ENCODE measurements at places on chromosomes 3 and 15.

- no peak overlapping the region for H3K4me3 ChIP-seq
- no peak overlapping the region for H3K27ac ChIP-seq
- H3K27me3 ChIP-seq, result no peaks in the 10 kb centered on the region
- no peaks in the 10 kb centered on the region for H3K4me1 ChIP-seq
- DNase-seq, result no peak
These were observed 205.7 kb upstream of the ROBO1 start for GRCh38 chr3:79973482-79973881.

GRCh38 chr3:183554377-183554776, 1.1 kb downstream of the KLHL6 start:
- no peak overlapping the region for H3K4me3 ChIP-seq
- no peaks in the 10 kb centered on the region for H3K4me1 ChIP-seq
- no peak for DNase-seq
- H3K36me3 ChIP-seq, result no peaks in the 10 kb centered on the region
- no peak overlapping the region for H3K27ac ChIP-seq
- peaks cover 5% of the 10 kb centered on the region for H3K27me3 ChIP-seq

- H3K27me3 ChIP-seq, result no peaks in the 10 kb centered on the region
- H3K4me1 ChIP-seq, result no peaks in the 10 kb centered on the region
- DNase-seq, result no peak
- H3K27ac ChIP-seq, result no peak overlapping the region
These were observed 761.0 kb downstream of the ROBO2 start for GRCh38 chr3:77800893-77801292.

DNA sequence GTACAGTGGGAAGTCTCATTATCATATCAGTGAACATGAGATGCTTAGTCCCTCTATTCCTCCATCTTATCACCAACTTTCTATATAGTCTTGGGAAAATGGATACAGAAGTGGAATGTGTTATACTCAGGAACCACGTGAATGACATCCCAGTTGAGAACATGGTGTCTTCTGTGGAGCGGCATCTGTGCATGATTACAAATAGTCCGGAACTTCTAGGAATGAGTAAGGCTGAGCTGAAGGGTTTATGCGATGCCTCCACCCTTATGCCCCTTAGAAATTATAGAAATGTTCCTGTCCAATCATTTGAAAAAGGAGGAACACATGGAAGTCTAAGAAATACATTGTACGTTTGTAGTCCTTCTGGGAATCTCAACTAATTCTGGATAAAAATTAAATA, 64.8 kb upstream of the TMEM108 start:
- no peak overlapping the region for H3K27ac ChIP-seq
- no peak for DNase-seq
- H3K4me3 ChIP-seq, result no peak overlapping the region

GRCh38 chr3:3110299-3110630, at the start of gene IL5RA:
Gene IL5RA (minus strand): TSS chr3:3110374. CDS start chr3:3104984, 5,390 bp downstream.
- no peak within 1 kb of the TSS for H3K4me3 ChIP-seq
- no peak for DNase-seq
- no peaks in the 10 kb centered on the region for H3K36me3 ChIP-seq
- no peaks in the 10 kb centered on the region for H3K4me1 ChIP-seq

DNA sequence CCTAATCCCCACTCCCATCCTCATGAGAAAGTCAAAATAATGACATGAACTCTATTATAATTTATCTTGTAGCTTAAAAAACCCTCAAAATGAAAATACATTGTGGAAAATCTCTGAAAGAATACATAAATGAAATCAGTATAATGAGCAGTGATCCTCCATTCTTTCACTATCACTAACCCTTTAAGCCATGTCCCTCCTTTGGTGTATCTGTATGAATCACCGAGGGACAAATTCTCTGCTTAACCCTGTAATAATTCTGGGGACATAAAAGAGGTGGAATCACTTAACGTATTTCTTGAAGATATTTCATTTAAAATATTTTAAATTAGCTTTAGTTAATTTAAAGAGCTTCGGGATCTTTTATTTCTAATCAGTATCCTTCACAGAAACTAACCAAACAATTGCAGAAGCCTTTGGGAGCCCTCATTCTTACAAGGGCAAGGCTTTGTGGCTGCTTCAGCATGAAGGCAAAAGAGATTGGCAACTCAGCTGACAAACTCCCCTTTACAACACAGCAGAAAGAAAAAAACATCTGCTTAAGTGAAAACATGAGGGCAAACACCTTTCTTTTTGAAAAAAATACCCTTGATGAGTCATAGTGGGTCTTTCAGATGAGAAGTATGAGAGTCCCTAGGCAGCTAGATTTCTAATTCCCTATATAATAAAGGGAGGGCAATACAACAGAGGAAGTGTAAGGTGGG, 44.0 kb upstream of the ALCAM start:
- no peak overlapping the region for H3K27ac ChIP-seq
- H3K4me3 ChIP-seq, result no peak overlapping the region
- no peaks in the 10 kb centered on the region for H3K4me1 ChIP-seq
- H3K27me3 ChIP-seq, result no peaks in the 10 kb centered on the region

DNA sequence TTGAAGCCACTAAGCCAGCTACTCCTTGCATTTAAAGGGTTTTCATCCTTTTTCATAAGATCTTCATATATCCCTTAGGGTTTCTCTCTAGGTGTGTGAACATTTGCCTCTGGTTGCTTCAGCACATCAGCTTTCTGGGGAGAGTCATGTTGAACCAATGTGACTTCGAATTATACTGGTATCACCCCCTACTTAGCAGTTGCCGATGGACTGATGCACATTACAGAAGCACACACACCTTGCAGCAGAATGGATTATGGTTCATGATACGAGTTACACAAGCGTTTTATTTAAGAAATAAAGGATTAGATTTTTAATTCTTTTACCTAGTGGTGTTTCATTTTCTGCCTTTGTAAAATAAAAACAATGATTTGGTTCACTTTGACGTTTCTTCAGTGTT, 39.6 kb downstream of the FBXO22 start:
- DNase-seq, result no peak
- H3K36me3 ChIP-seq, result no peaks in the 10 kb centered on the region
- H3K27ac ChIP-seq, result no peak overlapping the region
- H3K4me3 ChIP-seq, result no peak overlapping the region
- H3K4me1 ChIP-seq, result peaks cover 3% of the 10 kb centered on the region

DNA sequence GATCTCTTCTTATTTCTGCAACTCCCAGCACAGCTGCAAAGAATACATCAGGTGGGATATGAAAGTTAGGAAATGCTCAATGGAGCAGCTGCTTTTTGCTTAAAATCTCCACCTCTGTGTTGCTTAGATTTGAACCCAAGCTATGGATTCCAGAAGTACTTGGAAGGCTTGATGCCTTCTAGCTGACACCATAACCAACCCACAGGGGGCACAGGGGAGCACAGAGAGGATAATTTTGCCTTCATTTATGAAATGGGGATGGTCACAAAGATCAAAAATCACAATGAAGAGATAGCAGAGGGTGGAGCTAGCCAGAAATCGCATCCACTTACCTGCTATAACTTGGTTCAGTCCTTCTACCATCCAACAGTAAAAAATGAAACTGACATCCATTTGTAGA, 75.7 kb downstream of the DUT start:
- no peak overlapping the region for H3K4me3 ChIP-seq
- DNase-seq, result no peak

DNA sequence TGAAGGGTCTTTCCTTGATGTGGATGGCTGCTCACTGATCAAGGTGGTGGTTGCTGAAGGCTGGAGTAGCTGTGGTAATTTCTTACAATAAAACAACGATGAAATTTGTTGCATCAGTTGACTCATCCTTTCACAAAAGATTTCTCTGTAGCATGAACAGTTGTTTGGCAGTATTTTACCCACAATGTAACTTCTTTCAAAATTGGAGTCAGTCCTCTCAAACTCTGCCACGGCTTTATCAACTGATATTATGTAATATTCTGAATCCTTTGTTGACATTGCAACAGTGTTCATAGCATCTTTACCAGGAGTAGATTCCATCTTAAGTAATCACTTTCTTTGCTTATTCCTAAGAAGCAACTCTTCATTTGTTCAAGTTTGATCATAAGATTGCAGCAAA, 252.6 kb downstream of the UBE2E2 start:
- DNase-seq, result peak; percentile 88
- no peaks in the 10 kb centered on the region for H3K36me3 ChIP-seq
- no peaks in the 10 kb centered on the region for H3K27me3 ChIP-seq
- H3K4me3 ChIP-seq, result no peak overlapping the region

DNA sequence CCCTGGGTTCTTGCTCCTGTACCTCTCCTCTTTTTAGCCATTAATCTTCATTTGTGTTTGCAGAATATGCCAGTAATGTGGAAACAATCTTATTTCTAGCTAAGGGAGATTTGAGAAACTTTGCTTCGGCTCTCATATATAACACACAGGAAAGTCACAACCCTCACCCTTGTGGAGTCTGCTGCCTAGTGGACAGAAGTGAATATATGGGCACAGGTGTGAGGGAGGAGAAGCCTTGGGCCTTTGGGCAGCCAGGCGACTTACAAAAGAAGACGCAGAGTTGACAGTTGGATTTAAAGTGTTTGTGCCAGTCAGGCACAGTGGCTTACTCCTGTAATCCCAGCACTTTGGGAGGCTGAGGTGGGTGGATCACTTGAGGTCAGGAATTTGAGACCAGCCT, 181.8 kb upstream of the TBL1XR1 start:
- H3K27me3 ChIP-seq, result no peaks in the 10 kb centered on the region
- H3K4me3 ChIP-seq, result no peak overlapping the region
- no peak for DNase-seq
- no peak overlapping the region for H3K27ac ChIP-seq

- no peak overlapping the region for H3K27ac ChIP-seq
- H3K4me1 ChIP-seq, result no peaks in the 10 kb centered on the region
- no peak for DNase-seq
These were observed 31.0 kb downstream of the TMOD2 start for GRCh38 chr15:51782357-51782896.

GRCh38 chr15:75966073-75966472, 46.2 kb downstream of the NRG4 start:
- peaks cover 2% of the 10 kb centered on the region for H3K27me3 ChIP-seq
- peaks cover 2% of the 10 kb centered on the region for H3K4me1 ChIP-seq
- H3K27ac ChIP-seq, result no peak overlapping the region
- H3K36me3 ChIP-seq, result no peaks in the 10 kb centered on the region
- H3K4me3 ChIP-seq, result no peak overlapping the region

DNA sequence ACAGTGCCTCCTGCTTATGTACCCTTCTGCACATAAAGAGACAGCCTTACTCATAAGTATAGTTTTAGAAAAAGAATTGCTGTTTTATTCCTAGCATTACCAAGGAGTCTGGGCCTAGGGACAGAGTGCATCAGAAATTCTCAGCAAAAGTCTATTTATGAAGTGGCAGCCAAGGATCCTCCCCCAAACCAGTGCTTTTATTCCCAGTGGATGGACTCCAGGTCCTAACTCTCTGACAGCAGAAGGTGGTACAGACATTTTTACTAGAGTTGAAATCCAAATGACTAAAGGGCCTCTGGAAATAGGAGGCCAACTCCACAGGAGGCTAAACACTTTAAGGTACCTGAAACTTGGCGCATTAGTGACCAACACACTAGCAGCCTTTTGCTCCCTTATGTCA, 407.2 kb upstream of the TPRG1 start:
- no peak overlapping the region for H3K4me3 ChIP-seq
- peaks cover 2% of the 10 kb centered on the region for H3K4me1 ChIP-seq
- H3K27me3 ChIP-seq, result no peaks in the 10 kb centered on the region
- H3K36me3 ChIP-seq, result peaks cover 5% of the 10 kb centered on the region
- H3K27ac ChIP-seq, result no peak overlapping the region
- DNase-seq, result no peak

- DNase-seq, result no peak
- no peaks in the 10 kb centered on the region for H3K27me3 ChIP-seq
- H3K4me3 ChIP-seq, result no peak overlapping the region
- H3K36me3 ChIP-seq, result no peaks in the 10 kb centered on the region
- H3K4me1 ChIP-seq, result no peaks in the 10 kb centered on the region
These were observed 1025.4 kb downstream of the FHIT start for GRCh38 chr3:60225848-60226247.

DNA sequence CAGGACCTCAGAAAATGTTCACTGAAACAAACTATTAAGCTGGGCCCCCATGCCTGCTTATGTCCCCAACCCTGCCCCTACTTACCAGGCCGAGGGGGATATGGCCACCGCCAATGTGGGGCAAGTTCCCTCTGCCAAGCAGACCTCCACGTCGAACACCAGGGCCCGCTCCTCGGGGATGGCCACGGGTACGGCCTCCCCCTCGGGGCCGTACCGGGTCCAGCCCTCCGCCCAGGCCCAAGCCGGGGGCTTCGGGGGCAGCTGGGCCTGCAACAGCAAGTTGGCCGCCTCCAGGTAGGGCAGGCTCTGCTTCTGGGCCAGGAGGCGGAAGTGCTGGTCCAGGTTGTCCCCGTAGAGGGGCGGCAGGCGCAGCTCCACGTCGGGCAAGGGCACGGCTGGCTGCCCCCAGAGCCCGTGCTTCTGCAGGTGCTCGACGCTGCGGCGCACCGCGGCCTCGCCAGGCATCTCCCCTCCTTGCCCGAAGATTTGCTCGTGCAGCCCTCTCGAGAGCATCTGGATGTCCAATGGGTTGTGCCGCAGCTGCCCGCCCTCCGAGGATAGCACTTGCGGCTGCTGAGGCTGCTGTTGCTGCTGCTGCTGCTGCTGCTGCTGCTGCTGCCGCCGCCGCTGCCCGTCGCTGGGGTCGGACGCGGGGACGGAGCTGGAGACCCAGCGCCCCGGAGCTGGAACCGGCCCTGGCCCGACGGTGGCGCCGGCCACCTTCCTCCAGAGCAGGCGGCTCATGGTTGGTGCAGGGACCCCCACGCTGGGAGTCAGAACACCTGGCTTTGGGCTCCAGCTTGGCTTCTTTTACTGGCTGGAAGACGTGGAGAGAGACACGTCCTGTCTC, 1.4 kb downstream of the POLG start:
- H3K36me3 ChIP-seq, result peaks cover 37% of the 10 kb centered on the region
- no peak for DNase-seq
- peaks cover 11% of the 10 kb centered on the region for H3K4me1 ChIP-seq

GRCh38 chr3:193832833-193833413, 239.9 kb downstream of the OPA1 start:
- no peaks in the 10 kb centered on the region for H3K4me1 ChIP-seq
- no peaks in the 10 kb centered on the region for H3K36me3 ChIP-seq
- H3K27me3 ChIP-seq, result peaks cover 17% of the 10 kb centered on the region
- no peak overlapping the region for H3K4me3 ChIP-seq

DNA sequence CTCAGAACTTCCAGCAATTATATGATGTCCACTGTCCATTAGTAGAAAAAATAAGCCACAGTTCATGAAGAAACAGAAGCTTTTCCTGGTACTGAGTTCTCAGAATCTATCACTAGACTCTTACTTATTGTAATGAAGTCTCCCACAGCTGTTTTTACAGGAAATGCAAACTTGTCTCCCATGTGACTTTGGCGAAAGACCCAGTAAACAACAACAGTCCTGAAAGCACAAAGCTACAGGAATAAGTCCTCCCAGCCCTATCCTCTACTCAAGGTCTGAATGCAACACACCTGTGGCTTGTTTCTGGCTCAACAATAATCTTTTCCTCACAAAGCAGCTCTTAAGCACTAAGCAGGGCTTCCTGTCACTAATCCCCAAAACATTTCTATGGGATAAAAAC, 55.9 kb downstream of the EOMES start:
- H3K27ac ChIP-seq, result no peak overlapping the region
- H3K27me3 ChIP-seq, result no peaks in the 10 kb centered on the region
- H3K4me1 ChIP-seq, result peaks cover 2% of the 10 kb centered on the region
